CD4-positive, alpha-beta T cell treated with Interleukin-6 for 4 hours (primary cell): ENCODE measurements at places on chromosomes 2 and 18.

DNA sequence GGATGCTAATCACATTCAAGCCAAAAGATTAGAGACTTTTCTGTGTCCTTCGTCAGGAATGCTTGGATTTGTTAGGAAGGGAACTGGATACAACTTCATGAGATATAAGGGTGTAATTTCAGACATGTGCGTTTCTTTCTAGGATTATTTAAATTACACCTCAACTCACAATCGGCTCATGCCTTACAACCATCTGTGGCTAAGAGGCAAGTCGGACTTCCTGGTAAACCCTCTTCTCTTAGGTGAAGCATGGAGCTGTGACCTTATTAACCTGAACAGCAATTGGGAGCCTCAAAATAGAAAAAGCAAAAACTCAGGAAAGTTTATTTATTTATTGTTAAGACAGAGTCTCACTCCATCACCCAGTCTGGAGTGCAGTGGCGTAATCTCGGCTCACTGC, 61.8 kb downstream of the SEMA4F start:
- no peak for DNase-seq

DNA sequence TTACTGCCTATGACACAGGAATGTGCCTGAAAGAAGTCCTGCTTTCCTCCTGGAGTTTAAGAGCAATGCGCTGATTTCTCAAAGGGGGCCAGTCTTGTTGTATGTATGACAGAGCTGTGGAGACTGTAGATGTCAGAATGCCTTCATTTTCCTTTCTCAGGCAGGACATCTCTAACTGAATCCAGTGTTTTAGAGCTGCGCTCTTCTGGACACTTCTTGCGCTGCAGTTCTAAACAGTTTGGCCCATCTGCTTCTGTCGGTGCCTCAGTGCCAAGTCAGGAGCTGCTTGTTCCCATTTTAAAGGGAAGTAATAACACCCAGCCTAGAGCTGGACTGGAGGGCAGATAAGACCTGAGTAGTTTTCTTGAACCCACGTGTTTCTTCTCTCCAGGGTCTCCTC, 91.4 kb downstream of the ESCO1 start:
- no peak for DNase-seq

DNA sequence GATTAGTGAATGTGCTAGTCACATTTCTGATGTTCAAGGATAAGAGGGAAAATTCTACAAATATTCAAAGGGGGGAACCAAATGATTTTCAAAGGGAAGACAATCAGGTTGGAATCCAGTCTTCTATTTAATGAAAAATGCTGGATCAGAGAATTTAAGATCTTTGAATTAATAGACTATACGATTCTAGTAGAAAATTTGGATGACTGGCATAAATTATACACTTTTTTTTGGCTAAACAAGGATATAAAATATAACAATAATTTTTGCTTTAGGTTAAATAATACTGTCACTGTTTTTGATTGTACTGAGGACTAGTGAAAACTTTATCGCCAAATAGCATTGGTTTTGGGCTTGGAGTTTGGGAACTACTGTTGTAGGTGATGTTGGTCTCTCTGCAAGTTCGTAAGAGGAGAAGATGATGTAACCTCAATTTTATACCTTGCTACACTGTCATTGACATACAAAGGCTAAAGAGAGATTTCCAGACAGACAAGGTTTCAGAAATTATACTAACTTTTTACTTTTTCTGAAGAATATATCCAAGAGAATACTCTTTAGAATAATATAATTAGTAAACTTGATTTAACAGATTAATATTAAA, 51.3 kb downstream of the NCOA1 start:
- DNase-seq = no peak

DNA sequence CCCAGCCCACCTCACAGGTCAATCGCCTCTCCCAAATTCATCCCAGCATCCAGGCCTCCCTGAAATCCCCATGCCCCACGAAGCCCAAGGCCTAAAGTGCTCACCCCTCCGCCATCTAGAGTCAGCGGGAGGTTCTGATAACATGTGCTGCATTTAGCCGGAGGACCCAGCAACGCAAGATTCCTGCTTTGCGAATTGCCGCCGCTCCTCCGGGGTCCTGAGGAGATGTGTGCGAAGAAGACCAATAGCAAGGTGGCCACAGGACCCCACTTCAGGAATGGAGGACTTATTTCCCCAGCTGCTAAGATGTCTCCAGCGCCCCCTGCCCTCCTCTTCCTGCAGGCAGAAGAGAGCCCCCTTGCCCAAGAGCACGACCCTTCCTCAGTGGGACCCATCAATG, 120.8 kb upstream of the GLI2 start:
- DNase-seq = no peak

DNA sequence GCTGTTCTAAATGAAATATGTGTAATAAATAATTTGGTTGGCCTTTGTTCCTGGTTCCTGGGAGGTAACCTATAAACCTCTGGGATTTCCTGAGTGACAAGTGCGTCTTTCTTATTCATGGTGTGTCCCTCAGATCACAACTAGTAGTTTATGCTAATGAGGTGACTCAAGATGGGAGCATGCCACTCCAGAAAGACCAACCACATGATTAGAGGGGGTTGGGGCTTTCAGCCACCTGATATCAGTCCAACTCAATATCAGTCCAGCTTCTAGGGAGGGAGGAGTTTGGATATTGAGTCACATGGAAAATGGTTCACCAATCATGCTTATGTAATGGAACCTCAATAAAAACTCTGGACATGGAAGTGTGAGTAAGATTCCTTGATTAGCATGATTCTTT, 96.6 kb downstream of the QPCT start:
- no peak for DNase-seq

DNA sequence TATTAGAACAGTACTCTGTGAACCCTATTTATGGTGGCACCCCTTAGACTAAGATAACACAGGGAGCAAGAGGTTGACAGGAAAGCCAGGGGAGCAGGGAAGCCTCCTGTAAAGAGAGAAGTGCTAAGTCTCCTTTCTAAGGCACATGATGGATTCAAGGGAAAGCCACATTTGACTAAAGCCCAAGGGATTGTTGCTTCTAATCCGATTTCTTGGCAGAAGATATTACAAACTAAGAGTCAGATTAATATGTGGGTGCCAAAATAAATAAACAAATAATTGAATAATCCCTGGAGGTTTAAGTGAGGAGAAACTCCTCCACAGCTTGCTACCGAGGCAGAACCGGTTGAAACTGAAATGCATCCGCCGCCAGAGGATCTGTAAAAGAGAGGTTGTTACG, 333.2 kb downstream of the SOX11 start:
- DNase-seq = no peak

- DNase-seq = no peak
Measured at GRCh38 chr2:238176613-238177012, 17.8 kb downstream of the ERFE start.

- DNase-seq = no peak
Measured at GRCh38 chr2:183348492-183348891, 224.2 kb downstream of the NUP35 start.

DNA sequence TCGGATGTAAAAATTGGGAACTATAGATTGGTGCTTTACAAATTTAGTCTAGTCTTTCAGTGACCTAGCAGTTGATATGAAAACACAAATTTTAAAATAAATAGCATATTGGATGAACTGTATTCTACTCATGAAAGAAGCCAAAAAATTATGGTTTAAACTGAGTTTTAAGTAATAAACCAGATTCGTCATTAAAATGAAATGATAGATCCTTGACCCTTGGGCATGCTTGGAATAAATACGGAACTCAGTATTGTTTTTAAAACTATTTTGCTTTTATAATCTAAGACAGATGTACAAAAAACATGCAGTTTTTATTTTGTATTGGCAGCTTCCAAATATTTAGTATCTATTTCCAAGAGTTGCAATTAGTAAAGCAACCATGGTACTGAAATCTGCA, 34.6 kb upstream of the TBR1 start:
- no peak for DNase-seq

DNA sequence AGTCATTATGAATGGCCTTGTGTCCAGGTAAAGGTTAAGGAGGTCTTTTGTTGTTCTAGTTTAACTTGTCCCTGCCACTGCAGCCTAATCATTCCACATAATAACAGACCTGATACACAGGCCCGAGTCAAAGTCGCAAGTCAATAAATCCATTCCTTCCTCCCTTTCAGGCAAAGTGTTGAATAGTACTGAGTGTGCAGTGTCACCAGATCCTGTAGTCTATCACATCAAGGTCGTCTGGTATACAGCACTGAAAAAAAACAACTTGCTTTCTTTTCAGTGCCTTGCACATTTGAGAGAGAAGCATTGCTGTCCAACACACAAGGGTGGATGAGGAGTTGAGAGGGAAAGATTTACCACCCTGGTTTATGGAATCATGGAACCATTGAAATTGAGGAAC, 606.2 kb downstream of the BCL11A start:
- DNase-seq = no peak

DNA sequence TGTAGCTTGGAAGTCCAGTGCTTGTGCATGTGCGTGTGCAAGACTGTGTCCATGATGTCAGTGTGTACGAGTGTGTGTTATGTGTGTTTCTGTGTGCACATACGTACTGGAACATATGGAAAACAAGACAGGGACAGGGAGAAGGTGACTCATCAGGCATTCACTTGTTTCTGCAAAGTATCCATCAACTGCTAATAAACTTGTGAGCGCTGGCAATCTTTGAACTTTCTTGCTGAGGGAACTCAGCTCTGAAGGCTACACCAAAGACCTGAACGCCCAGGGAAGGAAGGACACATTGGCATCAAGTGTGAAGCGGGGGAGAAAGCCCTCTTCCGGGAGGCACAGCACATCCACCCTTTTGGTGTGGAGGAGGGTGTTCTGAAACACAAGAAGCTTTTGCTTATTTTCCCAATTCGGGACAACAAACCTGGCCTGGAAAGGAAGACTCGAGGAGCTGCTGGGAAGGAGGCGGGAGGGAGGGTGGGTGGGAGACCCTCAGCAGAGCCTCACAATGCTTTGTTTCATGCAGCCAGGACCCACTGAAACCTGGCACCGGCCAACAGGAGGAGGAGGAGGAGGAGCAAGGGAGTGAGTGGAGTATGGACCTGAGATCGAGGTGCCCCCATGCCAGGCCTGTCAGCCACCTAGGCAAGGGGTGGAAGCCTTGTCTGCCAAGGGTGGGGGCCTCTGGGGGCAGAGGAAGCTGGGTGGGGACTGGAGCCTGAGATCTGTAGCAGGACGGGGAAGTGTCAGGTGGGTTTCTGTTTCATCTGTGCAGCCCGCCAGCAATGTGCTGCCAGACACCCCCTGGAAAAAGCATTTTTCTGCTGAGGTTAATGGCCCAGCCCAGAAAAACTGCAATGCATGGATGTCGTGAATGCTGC, 26.8 kb downstream of the SMAD7 start:
- no peak for DNase-seq

- DNase-seq = peak; percentile 21
Measured at GRCh38 chr2:230908595-230909191, 16.3 kb downstream of the GPR55 start.

- DNase-seq = no peak
Measured at GRCh38 chr2:200189964-200190363, 116.5 kb upstream of the SPATS2L start.

DNA sequence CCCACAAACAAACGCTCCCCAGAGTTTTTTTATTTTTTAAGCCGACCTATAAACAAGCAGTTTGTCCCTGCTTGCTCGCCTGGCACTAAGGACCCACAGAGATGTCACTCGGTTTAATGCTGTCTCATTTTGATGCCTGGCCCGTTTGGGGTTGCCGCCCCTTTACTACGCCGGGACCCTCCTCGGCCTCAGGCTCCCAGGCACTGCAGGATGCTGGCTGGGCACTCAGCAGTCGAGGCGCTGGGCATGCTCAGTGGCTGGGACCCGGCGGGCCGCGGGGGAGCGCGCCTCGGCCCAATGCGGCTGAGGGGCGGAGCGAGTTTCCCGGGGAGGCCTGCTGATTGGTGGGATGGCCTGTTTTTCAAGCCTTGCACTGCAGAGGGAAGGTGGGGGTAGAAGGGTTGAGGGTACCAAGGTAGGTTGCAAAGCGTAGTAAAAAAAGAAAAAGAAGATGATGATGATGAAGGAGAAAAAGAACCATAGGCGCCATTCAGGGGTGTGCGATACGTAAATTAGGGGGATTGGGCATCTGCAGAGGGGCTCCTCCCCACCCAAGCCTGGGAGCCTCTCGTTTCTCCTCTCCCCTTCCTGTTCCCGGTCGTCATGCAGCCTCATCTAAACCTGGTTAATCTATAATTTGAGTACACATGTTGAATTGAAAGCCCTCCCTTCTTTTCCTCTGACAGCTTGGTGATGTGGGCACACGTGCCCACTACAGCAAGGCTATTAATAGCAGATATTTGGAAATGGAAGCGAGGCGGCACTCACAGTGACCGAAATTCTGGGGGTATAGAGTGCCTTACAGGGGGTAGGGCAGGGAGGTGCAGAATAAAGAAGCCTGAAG, 1.5 kb upstream of the IRS1 start:
- peak; percentile 89 for DNase-seq

DNA sequence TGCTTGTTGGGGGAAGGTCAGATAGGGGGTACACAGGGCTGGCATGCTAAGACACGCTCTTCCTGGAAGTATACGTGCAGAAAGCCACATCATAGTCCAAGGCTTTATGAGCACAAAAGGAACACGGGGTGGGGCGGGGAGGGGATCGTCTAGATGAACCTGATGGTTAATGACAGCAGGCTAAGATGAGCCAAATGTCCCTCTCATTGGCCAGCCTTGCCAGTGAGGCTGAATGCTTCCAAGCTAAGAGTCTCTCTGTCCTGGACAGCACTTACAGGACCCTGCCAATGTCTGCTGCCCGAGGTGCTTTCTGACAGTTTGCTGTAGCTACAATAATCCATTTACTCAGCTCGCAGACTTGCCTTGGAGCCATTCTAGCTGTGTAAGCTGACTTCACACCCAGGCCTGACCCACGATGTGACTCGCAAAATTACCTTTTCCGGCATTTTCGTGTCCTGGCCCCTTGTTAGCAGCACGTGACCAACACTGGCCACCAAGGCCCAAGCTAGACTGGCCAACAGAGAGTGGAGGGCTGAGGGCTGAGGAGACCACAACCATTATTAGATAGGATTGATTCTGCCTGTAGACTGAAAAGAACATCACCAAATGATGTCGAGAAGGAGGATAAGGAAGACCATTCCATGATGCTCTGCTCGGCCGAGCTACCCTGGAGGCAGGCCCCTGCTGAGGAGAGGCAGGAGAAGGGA, 84.2 kb downstream of the MALT1 start:
- DNase-seq = peak; percentile 31

DNA sequence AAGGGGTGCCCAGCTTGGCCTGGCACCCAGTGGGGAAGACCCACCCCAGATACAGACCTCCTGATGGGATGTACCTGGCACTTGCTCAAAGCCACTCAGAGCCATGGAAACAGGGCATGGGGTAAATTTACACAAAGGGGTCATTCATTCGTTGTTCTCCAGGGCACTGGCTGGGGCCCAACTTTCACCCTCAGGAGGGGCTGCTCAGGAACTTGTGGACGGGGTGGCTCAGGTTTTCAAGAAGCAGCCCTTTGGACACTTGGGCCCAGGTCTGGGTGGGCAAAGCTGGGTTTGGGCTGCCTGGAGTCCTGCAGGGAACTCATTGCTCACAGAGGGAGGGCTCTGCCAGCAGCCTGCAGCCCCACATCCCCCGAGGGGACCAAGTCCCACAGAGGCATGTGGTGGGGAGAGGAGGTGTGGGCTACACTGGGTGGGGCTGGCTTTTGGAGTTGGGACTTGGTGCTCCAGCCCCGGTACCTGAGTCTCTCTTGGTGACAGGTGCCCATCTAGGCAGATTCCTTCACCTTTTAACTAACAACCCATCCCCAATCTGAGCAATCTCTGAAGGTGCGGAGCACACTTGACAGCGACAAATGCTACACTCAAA, 172.3 kb downstream of the CELF4 start:
- DNase-seq = no peak
